ENCODE measurements at places on chromosomes 7 and 10.

DNA sequence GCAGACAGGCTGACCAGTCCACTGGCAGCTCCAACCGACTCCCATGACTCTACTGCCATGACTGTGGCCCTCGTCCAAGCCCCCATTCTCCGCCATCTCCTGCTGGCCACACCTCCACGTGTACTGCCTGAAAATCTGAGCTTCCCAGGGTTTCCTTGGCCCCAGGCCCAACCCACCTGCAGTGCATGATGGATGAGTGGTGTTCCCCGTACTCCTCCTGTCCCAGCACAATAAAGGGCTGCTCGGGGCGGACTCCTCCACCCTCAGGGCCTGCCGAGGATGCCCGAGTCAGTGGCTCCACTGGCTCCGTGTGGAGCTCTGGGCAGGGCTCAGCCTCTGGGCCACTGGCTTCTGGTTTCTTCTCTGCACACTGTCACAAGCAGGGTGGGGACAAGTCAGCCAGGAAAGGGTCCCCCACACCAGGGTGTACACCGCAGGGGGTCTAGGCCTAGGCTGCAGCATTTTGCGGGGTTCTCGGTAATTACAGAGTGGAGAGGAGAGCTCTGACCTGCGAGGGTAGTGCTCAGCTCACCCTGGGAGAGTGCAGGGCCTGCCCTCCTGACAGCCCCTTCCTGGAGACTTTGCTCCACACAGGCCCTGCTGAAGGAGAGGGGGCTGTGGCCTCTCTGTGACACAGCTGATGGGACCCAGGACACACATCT lies 15.2 kb downstream of the WDR91 start:
- DNase-seq, result no peak

DNA sequence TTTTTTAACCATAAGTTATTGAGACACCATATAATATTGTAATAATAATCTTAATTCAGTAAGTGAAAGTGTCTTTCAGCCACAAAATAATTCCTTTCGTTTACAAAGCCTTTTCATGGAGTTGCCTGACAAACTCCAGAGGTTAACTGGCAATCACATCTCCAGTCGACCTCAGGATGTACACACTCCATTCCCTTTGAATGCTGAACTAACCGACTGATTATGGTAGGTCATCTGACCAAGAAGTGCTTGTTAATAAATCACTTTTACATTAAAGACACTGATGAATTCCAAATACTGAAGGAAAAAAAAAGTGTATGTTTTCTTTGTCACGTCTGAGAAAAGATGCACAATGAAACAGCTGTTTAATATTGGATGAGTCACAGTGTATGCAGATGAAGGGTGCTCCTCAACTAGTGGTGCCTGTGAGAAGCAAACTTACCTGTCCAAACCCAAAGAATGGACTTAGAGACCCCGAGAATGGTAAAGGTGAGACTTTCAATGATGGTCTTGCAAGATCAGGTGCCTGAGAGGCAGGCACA lies 348.1 kb upstream of the VWC2 start:
- no peak for DNase-seq

DNA sequence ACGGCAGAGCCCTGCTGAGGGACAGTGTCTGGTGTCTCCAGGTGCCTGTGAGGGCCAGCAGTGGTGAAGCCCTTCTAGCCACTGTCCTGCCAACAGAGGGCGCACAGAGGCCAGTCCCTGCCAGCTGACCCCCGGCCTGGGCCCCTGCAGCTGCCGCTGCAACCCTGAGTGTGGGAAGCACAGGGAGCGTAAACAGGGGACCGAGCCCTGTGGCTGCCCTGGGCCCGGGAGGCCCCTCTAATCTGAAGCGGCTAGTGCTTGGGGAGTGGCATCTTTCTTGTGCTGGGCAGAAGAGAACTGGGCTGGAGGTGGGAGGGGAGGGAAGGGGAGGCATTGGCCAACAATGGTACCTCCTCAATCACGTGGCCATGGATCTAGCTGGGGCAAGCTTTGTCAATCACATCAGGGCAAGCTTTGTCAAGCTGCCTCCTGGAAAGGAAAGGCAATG lies 34.6 kb downstream of the TRIM8 start:
- no peak for DNase-seq

DNA sequence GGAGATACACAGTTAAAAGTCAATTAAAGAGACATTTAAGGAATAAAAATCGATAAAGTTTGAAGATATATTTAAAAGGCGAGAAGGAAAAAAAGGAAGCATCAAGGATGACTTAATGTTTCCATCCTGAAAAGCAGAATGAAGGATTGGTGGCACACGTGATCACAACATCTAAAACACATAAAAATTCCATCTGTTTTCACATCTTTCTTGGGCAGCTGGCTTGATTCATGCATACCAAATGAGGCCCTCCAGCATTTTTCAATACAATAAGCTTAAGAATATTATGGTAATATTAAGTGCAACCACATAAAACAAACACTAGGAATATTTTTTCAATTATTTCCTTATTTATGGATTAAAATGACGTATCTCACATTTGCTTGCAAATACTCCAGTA lies 112.6 kb downstream of the TPK1 start:
- no peak for DNase-seq
